ENCODE measurements at places on chromosomes 7 and 10.

DNA sequence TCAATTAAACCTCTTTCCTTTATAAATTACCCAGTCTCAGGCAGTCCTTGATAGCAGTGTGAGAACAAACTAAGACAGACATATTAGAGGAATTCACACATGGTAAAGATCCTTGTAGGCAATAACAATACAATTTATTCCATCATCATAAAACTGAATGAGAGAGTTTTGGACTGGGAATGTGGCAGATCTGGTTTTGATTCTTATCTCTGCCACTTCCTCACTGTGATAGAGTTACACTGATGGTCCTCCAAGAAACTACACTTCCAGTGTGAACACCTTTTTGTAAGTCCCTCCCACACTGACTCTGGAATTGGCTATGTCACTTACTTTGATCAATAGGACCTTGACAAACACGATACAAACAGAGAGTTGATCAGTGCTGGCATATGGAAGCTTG is 2.9 kb downstream of the ENO4 start:
- DNase-seq: no peak

- no peak for DNase-seq
Observed at GRCh38 chr10:56823849-56824248, 462.8 kb upstream of the ZWINT start.

DNA sequence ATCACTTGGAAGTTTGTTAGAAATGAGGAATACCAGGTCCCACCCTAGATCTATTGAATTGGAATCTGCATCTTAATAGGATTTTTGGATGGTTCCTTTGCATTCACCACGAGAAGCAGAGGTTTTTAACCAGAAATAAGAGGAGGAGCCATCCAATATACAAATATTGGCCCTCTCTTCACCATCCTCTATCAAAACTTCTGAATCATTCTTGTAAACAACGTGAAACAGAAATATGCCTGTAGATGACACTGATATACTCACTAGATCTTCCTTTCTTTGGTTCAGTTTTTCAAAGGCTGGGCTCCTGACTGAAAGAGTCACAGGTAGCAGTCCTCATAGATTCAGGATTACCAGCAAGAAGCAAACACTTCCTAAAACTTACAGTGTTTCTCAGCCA is 39.5 kb downstream of the ZNF365 start:
- no peak for DNase-seq

GRCh38 chr10:22349755-22350154 is 4.5 kb downstream of the SPAG6 start:
- DNase-seq: no peak

DNA sequence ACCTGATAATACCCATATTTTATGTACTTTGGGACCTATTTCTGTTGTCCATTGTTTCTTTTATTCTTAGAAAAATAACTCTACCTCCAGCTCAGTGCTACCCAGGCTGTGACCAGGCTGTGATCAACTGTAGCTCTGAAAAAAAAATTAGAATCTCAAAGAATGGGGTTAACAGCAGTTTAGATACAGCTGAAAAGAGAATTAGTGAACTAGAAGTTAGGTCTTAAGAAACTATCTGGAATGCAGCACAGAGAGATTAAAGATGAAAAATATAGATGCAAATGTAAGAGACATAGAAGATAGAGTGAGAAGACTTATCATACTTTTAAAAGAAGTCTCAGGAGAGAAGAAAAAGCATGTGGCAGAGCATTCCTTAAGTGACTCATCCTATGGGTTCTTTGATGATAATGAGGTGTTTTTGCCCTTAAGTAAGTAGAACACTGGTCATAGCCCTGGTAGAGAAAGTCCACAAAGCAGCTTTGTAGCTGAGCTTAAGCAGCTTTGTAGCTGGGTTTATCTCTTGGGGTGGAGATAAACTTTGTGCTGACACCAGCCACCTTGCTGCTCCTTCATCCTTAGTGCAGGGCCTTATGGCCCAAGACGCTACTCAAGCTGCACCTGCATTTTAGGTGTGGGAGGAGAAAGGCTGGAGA is 27.3 kb upstream of the SFRP5 start:
- no peak for DNase-seq

All from AG20443 (cell line).